ENCODE measurements at places on chromosomes 7 and 10.

GRCh38 chr10:106857213-106857612 lies 307.3 kb downstream of the SORCS1 start:
- no peak for DNase-seq

- DNase-seq, result no peak
These were observed 55.3 kb downstream of the ELAPOR2 start for GRCh38 chr7:87003872-87004798.

DNA sequence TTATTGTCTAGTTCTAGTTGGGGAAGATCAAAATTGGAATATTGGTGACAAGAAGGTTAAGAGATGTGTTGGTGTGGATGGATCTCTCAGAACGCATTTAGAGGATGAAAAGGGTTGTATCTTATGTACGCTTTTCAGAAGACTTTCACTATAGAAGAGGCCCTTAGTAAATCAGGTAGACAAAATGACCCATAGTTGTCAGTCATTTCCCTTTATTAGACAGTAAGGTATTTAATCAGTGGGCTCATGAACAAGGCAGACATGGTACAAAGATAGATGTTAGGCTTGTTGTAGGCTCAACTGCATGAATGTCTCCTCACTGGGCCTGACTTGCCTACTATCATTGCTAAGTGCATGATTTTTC lies 359.2 kb downstream of the PHF14 start:
- DNase-seq, result no peak

- DNase-seq, result peak; percentile 74
These were observed 1.3 kb upstream of the SCD start for GRCh38 chr10:100345570-100346330.

GRCh38 chr10:46560381-46560780 lies 3.9 kb upstream of the GPRIN2 start:
- no peak for DNase-seq

DNA sequence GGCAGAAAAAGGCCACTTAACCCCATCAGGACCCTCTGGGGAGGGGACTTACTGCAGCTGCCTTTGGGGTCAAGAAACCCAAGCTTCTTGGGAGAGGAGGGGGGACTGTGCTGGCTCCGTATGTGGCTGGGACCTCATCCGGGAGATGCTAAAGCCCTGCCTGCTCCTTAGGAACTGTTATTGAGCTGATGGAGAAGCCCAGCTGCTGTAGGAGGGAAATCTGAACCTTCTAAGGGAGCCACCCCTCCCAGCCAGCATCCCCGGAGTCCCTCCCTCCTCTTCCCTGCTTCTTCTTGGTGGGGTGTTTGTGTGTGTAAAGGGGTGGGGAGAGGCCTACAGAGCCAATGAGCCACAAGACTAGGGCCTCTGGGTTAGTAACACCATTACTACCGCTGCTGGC lies 8.2 kb downstream of the KCNIP2 start:
- no peak for DNase-seq

GRCh38 chr10:69915215-69915560 lies 113.5 kb downstream of the COL13A1 start:
- no peak for DNase-seq

GRCh38 chr10:78042058-78042751 lies 8.5 kb downstream of the RPS24 start:
- no peak for DNase-seq

DNA sequence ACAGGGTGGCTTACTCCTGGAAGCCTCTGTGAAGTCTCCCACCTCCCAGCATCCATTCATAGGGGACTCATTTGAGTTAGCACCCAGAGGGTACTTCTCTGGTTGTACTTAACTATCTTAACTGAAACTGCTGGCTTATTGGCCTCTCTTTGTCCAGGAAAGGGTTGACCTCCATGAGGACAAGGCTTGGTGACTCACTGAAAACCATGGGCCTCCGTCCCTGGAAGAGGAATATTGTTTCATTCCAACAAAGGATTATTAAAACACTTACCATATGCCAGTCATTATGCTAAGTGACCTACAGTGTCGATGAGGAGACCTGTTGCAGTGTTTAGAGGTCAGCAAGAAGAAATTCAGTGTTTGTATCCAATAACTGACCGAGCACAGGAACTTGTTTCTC lies 175.9 kb downstream of the PLPP4 start:
- no peak for DNase-seq

DNA sequence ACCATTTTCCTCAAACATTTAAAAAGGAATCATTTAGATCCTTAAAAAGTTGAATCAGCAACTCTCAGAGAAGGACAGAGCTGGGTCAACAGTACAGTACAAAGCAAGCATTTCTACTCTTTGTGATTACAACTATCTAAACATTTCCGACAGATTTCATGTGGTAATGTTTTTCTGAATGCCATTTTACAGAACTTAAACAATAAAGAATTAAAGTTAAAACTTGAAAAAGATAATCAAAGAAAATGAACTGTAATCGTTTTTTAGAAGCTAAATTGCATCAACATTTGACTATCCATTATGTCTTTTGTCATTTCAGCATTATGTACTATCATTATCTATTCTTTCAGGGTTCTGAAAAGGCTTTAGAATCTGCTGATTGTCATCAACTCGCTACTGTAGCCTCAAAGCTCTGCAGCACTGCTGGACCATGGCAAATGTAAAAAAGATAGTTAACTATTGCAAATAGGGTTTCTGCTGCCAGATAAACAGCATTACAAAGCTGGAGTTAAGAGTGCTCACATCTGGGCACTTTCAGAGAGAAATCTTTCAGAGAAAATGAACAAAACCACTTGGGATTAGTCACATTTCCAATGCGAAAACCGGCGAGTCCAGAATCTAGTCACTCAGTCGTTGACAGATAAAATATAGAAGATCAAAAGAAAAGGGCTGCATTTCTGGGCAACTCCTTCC lies 160.4 kb upstream of the LAMB4 start:
- DNase-seq, result peak; percentile 43

DNA sequence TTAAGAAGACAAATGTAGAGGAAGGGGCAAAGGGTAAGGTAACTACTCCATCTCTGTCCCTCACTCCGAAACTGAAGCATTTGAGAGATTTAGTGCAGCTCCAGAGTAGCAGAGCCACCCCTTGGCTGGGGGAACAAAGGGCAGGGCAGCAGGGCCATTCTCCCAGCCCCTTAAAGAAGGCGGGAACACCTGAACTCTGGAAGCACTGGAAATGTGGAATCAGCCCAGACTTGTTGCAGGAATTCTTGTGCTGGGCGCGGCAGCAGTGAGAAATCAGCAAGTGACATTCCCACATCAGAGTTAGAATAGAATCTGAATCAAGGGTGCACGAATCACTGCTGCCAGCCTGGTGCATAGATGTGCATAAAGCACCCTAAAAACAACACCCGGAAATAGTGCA lies 34.4 kb upstream of the GRM8 start:
- no peak for DNase-seq

DNA sequence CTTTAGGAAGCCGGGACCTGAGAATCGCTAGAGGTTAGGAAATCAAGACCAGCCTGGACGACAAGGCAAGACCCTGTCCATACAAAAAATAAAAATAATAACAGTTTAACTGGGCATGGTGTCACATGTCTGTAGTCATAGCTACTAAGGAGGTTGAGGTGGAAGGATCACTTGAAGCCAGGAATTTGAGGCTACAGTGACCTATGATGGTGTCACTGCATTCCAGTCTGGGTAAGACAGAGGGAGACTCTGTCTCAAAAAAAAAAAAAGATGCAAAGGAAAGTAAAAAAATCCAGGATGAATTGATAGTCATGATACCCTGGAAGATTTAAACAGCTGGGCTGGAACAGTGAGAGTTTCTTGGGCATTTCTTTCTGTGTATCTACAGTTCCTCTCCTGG lies 463.2 kb downstream of the GALNT17 start:
- DNase-seq, result no peak

- DNase-seq, result no peak
These were observed 40.3 kb upstream of the MET start for GRCh38 chr7:116631676-116632075.

DNA sequence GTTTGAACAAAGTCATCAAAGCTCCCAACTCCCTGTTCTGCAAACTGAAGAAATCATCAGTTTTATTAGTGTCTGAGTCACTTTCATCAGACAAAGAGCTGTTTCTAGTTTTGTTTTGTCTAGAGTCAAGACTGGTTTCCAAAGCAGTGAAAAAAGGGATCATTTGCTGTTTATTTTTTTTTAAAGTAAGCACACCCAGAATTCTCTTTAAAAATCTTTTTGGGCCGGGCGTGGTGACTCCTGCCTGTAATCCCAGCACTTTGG lies 972.0 kb upstream of the CELF2 start:
- no peak for DNase-seq

- DNase-seq, result no peak
These were observed 13.0 kb upstream of the PCBD1 start for GRCh38 chr10:70901276-70901878.

GRCh38 chr10:5527332-5528200 lies 2.8 kb downstream of the CALML3 start:
- no peak for DNase-seq

DNA sequence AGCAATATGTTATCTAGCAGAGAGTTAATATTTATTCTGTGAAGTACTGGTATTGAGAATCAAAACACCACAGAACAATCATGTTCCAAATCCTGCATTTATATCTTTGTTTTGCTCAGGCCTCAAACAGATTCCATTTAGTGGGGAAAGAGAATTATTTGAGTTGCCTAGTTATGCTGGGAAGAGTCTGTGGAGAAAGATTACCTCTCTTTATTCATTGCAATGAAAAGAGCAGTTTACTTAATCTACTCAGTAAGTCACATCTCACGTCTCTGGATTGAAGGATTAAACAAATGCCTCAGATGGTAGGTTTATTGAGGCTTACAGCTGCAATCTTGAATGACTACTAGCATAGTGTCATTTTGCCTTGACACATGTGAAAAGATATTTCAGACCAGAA lies 76.4 kb downstream of the RUNDC3B start:
- DNase-seq, result no peak

DNA sequence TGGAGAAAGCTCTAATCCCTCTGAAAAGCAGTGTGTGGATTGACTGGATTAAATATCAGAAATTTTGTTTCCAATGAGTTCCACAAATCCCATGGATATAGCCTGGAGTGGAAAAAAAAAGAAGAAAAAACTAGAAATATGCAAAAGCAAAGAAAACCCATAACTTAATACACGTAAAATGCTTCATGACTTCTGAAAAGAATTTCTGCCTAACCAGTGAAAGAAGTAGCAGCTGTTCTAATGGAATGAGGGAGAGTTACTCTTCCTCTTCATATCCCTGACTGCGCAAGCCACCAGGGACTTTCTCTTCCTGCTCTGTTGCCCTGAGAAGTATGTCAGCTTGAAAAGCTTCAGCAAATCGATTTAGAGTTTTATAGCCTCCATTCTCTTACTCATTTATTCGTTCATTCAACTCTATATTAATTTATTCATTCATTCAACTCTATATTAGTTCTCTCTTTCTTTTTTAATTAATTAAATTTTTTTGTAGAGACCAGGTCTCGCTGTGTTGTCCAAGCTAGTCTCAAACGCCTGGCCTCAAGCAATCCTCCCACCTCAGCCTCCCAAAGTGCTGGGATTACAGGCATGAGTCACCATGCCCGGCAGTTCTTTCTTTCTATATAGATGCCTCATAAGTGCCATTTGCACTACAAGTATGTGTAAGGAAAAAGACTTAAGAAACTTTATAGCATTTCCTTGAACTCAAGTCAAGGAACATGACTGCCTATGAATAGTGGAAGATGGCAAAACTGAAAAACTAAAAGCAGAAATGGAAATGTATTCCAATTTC lies 447.3 kb upstream of the NRP1 start:
- DNase-seq, result no peak

- no peak for DNase-seq
These were observed 79.5 kb upstream of the GPR141 start for GRCh38 chr7:37604078-37604477.

- no peak for DNase-seq
These were observed 103.3 kb downstream of the ACTR3B start for GRCh38 chr7:152862856-152863255.

DNA sequence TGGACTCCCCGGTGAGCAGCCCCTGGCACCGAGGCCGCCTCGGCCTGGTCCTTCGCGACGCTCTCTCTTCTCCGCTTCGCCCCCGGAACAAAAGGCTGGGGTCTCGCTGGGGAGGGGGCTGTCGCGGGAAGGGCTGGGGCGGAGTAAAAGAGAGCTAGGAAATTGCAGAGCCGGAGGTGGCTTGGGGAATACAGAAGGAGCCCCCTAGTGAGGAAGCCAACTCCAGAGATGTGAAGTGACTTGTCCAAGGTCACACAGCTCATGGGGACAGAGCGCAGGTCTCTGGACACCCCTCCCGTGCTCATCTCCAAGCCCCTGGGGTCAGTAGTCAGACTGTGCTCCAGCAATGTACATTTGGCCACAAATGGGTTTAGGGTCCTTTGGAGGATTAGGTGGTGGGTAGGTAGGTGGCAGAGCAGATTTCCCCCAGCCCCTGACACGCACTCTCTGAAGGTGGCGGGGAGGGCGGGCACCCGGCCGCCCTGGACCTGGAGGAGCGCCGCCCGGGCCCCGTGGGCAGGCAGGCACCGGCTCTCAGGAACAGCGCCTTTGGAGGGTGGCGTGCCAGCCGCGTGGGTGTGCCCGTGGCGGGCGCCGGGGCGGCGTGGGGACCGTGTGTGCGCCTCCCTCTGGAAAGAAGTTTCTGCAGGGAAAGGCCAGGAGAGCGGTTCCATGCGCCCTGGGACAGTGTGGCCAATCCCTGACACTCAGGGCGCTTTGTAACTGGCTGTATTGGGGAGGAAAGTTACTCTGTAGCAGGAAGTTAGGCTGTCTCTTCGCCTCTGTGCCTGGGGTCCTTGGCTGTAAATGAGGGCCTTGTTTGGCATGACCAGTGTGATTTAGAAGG lies 910 bp downstream of the WIPF3 start:
- no peak for DNase-seq

DNA sequence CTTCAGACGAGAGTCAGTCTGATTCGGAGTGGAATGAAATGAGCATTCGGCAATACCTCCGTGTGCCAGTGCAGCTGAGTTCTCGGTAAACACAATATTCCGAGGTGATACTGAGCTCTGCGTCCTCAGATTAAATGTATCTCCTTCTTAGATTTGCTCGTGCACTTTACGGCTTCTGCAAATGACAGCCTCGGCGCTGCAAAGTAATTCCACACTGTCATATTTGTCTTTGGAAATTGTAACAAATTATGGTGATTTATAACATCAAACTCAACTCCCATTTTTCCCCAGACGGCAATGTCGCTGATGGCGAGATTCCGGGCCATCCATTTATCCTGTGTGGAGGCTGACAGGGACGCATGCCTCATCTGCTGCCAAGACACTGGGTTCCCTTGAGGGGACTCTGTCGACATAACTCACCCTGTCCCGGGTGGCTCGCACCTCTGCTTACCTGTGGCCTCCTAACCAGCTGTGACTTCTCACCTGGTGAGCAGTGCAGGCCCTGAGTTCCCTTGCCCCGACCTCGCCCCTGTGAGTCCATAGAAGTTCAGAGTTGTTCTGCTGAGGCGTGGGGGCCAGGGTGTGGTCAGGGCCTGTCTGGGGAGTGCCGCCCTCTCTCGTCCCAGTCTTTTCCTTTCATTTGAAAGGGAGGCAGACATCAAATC lies 201.9 kb downstream of the ADARB2 start:
- DNase-seq, result no peak
